ENCODE measurements at places on chromosomes 16 and 17. TPM values are rescaled to one million over a fixed set of nuclear protein-coding genes. Genes with fewer than 3 reads are reported as not detected.

DNA sequence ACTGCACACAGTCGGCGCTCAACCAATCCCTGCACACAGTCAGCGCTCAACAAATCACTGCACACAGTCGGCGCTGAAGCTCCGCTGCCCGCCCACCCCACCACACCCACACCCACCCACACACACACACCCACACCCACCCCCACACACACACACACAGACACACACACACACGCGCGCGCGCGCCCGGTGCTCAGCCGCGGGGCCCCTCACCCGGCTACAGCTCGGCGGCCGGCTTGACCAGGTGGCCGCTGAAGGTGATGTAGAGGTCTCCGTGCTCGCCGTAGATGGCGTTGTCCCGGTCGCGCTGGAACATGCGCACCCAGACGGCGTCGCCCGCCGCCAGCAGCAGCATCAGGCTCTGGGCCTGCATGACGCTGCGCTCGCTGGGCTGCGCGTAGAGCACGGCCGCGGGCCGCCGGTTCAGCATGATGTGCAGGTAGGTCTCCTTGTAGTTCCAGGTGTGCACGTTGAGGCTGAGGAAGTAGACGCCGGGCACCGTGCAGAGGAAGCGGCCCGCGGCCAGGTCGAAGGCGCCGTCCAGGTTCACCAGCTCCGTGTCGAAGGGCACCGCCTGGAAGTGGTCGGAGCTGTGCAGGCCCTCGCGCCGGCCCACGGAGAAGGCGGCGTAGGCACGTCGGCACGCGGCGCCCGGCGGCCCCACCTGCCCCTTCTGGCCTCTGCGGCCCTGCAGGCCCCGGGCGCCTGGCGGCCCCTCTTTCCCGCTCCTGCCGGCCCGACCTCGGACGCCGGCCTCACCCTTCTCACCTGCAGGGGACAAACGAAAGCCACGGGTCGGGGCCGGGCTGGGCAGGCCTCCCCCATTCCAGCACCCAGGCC is 2.5 kb downstream of the C1QTNF8 start:
- H3K36me3 ChIP-seq = no peaks in the 10 kb centered on the region
- peaks cover 86% of the 10 kb centered on the region for H3K27me3 ChIP-seq
- peaks cover 10% of the 10 kb centered on the region for H3K4me1 ChIP-seq
- DNase-seq = no peak
- H3K4me3 ChIP-seq = no peak overlapping the region
- no peak overlapping the region for H3K27ac ChIP-seq

- H3K36me3 ChIP-seq = no peaks in the 10 kb centered on the region
- peak overlapping the region; percentile 100 for H3K27ac ChIP-seq
- no peak for DNase-seq
- H3K4me3 ChIP-seq = peak overlapping the region; percentile 89
- no peaks in the 10 kb centered on the region for H3K27me3 ChIP-seq
These were observed 1.4 kb downstream of the TEN1 start for GRCh38 chr17:75980188-75981018.

DNA sequence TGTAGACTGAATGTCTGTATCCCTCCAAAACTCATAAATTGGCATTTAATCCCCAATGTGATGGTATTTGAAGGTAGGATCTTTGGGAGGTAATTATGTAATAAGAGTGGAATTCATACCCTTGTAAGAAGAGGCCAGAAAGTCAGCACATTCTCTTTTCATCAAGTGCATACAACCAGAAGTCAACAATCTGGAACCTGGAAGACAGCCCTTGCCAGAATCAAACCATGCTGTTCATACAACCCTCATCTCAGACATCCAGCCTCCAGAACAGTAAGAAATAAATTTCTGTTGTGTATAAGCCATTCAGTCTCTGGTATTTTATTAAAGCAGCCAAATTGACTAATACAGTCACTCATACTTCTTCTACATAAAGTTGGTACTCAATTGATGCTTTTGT is 481.0 kb upstream of the SOX9 start:
- no peaks in the 10 kb centered on the region for H3K27me3 ChIP-seq
- H3K4me3 ChIP-seq = no peak overlapping the region
- H3K4me1 ChIP-seq = no peaks in the 10 kb centered on the region
- H3K36me3 ChIP-seq = no peaks in the 10 kb centered on the region
- H3K27ac ChIP-seq = no peak overlapping the region

DNA sequence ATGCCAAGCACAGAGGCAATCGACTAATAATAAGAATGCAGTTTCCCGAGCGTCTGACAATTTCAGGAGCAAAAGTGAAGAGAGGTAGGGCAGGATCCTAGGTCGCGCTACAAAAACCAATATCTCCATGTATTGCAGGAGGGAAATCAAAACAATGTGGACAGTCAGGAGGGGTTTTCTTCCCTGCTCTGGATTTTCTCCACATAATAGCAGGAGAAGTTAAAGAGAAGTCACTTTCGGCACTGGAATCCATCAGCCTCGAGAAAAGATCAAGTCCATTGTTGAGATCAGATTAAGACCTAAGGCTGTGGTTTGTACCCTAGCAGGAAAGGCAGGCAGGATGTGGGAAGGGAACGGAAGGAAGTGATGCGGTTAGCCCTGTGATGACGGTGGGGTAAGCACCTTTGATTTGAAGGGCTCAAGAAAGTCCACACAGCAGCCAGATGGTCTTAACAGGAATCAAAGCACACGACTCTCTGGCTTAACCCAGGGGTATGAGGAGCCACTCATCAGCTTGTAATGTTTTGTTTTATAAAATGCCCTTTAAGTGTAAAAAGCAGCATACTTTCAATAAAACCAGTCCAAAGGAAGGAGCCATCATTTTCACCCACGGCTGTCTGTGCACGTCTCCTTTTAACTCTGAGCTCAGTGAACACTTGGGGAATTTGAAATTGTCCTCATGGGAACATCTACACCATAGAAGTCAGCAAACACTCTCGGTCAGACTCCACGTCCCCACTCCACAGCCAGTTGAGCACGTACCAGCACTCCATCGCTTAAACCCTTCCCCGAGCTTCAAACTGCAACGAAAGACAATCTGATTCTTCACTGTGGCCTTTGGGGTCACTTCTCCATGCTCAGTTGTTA is 15.8 kb upstream of the AKTIP start:
- H3K36me3 ChIP-seq = no peaks in the 10 kb centered on the region
- DNase-seq = no peak
- no peaks in the 10 kb centered on the region for H3K27me3 ChIP-seq

DNA sequence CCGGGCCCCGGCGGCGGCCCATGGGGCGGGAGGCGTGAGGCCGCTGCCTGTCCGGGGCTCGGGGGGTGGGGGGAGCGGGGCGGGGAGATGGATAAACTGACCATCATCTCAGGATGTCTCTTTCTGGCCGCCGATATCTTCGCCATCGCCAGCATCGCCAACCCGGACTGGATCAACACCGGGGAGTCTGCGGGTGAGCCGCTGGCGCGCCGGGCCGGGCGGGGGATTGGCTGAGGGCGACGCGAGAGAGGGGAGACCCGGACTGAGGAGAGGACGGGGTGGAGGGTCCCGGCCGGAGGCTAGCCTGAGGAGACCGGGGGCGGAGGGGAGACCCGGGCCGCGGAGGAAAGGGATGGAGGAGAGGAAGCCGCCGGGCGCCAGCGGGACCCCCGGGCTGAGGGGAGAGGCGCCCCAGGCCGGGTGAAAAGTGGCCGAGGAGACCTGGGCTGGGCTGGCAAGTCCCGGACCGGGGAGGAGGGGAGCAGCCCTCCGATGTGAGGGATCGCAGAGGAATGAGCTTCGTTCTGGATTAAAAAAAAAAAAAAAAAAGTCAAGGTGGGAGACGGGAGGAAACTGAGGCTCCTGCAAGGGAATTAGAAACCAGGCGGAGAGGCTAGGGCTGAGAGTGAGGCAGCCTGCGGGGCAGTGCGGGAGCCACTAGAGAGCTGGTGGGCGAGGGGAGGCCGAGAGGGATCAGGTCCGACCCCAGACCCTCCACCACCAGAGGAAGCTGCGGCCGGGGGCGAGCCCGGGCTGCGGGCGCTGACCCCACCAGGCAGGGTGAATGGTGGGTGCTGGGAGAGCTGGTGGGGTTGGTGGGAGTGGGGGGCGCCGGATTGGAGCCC is 526 bp downstream of the MOSMO start:
- peak overlapping the region; percentile 66 for H3K27ac ChIP-seq
- no peaks in the 10 kb centered on the region for H3K4me1 ChIP-seq
- no peak for DNase-seq
- H3K27me3 ChIP-seq = no peaks in the 10 kb centered on the region
- H3K36me3 ChIP-seq = no peaks in the 10 kb centered on the region

- no peak overlapping the region for H3K27ac ChIP-seq
- no peaks in the 10 kb centered on the region for H3K27me3 ChIP-seq
- peaks cover 7% of the 10 kb centered on the region for H3K4me1 ChIP-seq
- H3K36me3 ChIP-seq = no peaks in the 10 kb centered on the region
- no peak for DNase-seq
These were observed 13.9 kb downstream of the BRD7 start for GRCh38 chr16:50354629-50355456.

GRCh38 chr17:40463122-40463550 is 19.9 kb downstream of the IGFBP4 start:
- H3K27ac ChIP-seq = peak overlapping the region; percentile 50
- H3K4me1 ChIP-seq = peaks cover 4% of the 10 kb centered on the region
- H3K4me3 ChIP-seq = no peak overlapping the region
- H3K27me3 ChIP-seq = no peaks in the 10 kb centered on the region
- no peaks in the 10 kb centered on the region for H3K36me3 ChIP-seq

DNA sequence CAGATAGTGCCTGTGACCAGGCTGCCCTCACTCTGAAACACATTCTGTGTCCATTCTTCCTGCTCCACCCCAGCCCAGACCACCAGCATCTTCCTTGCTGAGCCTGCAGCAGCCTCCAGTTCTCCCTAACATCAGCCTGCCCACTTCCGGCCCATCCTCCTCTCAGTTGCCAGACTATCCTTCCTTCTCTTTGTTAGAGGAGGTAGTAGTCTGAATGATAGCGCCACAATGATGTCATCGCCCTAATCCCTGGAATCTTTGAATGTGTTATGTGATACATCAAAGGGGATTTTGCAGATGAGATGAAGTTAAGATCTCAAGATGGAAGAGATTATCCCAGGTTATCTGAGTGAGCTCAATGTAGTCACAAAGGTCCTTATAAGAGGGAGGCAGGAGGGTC is 3.2 kb upstream of the ZDHHC1 start:
- DNase-seq = no peak

- H3K27ac ChIP-seq = no peak overlapping the region
- no peaks in the 10 kb centered on the region for H3K36me3 ChIP-seq
- DNase-seq = no peak
These were observed 70.7 kb upstream of the HNF1B start for GRCh38 chr17:37815536-37815935.

GRCh38 chr16:71722801-71723536 is 1.5 kb downstream of the PHLPP2 start:
- no peaks in the 10 kb centered on the region for H3K4me1 ChIP-seq
- H3K4me3 ChIP-seq = peak overlapping the region; percentile 82
- H3K27ac ChIP-seq = peak overlapping the region; percentile 97

DNA sequence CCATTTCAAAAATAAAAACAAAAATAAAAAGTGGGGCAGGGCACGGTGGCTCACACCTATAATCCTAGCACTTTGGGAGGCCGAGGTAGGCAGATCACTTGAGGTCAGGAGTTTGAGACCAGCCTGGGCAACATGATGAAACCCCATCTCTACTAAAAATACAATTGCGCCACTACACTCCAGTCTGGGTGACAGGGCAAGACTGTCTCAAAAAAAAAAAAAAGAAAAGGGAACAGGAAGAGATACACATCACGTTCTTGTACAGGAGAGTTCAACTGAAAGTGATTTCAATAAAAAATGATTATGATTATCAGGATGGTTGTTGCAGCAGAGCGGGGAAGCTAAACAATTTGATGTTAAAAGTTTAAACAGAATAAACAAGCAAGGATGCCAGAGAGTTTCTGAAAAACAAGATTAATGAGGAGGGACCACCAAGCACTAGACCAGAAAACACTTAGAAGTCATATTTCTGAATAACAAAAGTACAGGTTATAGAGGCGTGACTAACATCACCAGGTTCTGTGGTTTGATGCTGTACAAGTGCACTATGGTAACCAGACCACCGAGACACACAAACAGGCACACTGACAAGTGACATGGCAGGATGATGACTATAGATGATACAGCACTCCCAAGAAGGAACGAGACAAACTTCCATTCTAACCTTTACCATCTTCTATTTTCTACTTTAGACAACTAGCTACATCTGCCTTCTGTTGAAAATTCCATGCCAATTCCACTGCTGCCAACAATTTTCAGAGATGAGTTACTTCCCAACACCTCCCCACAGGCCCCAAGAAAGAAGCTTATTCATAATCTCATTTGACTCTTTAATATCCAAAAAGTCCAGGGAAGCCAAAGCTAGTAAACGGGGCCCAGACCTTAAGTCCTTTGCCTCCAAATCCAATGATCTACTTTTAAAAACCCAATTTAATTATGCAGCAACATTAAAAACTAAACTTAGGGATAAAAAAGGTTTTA is 11.8 kb downstream of the DNAJA2 start:
- no peaks in the 10 kb centered on the region for H3K4me1 ChIP-seq
- H3K27me3 ChIP-seq = no peaks in the 10 kb centered on the region
- DNase-seq = no peak
- no peak overlapping the region for H3K4me3 ChIP-seq

DNA sequence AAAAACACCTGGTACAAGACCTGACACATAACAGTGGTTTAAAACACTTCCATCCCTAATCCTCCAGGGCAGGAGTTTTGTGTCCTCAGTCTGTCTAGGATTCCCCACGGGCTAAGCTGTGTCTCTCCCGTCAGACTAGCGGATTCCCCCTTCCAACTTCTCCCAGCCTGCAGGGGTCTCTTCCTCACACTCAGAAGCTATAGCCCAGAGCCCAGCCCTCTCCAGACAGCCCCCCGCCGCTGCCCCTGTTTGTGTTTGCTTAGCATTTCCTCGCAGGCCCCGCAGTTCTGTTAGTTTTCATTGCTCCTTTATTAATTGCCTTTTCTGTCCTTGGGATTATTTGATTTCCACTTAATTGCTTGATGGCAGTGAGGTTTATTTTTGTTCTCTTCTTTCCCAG is 91.2 kb downstream of the TMEM132E start:
- no peak overlapping the region for H3K27ac ChIP-seq
- DNase-seq = no peak
- no peaks in the 10 kb centered on the region for H3K27me3 ChIP-seq
- H3K4me1 ChIP-seq = no peaks in the 10 kb centered on the region

DNA sequence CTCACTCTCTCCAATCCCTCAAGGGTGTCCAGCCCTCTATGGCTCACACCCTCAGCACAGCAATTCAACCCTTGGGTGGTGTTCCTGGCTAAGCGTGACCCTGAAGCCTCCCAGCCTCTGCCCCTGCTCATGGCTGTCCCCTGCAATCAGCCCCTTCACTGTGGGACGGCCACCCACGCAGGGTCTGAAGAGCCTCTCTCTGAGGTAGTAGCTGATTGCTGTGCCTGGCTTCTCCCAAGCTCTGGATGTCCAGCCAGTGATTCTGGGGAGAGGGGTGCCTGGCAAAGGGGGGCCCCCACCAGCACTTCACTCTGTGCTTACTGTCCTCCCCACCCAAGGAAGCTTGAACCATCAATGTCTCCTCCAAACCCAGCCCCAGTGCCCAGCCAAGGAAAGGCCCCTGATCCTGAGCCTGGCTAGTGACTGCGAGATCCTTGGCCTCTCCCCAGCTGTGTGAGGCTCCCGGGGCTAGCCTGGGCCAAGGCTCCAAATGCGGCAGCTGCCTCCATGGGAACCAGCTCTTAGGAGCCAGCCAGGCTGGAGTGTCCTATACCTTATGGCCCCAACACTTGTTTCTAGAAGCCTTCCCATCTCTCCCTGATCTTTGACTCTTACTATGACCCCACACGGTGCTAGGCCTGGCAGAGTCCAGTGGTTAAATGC is 9.9 kb downstream of the MTSS2 start:
- peaks cover 3% of the 10 kb centered on the region for H3K4me1 ChIP-seq
- DNase-seq = no peak
- H3K4me3 ChIP-seq = no peak overlapping the region
- H3K27ac ChIP-seq = peak overlapping the region; percentile 48
- H3K27me3 ChIP-seq = no peaks in the 10 kb centered on the region
- no peaks in the 10 kb centered on the region for H3K36me3 ChIP-seq

G6PC1 gene
- not detected for total RNA-seq

UMOD gene
- not detected for total RNA-seq

TM4SF5 gene
- not detected for total RNA-seq

TP53TG3 gene
- not detected for total RNA-seq

PRSS8 gene
- not detected for total RNA-seq

Measured in breast epithelium (tissue), 4 donors.